ENCODE measurements at places on chromosomes 6 and 20.

DNA sequence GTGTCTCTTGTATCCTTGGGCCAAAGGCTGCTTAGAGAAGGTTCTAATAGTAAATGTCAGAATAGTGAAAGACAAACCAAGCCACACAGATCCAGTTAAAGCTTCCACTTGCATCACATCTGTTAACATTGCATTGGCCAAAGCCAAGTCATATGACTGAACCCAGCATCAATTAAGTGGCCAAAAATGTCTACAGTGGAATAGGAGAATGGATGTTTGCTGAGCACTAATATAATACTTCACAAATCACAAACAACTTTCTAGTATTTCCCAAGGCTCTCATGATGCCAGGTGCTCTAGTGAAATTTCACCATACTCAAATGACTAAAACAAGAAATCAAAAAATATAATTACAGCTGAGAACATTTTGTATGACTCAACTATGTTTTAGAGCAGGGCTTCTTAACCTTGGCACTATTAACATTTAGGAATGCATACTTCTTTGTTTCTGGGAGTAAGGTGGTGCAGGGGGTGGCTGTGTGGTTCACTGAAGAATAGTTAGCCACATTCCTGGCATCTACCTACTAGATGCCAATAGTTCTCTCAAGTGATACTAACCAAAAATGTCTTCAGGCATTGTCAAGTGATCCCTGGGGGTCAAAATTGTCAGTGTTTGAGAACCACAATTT, 148.0 kb upstream of the SPTLC3 start:
- no peak for DNase-seq

- no peak for DNase-seq
Observed at GRCh38 chr6:105680131-105680530, 277.2 kb upstream of the PREP start.

- DNase-seq: no peak
Observed at GRCh38 chr20:10559266-10559665, 114.5 kb downstream of the JAG1 start.

GRCh38 chr6:34556031-34556471, at the start of gene SPDEF:
Gene SPDEF, minus strand, starts transcription at chr6:34556329. Its CDS starts 11,874 bp downstream, at chr6:34544455.
- no peak for DNase-seq

DNA sequence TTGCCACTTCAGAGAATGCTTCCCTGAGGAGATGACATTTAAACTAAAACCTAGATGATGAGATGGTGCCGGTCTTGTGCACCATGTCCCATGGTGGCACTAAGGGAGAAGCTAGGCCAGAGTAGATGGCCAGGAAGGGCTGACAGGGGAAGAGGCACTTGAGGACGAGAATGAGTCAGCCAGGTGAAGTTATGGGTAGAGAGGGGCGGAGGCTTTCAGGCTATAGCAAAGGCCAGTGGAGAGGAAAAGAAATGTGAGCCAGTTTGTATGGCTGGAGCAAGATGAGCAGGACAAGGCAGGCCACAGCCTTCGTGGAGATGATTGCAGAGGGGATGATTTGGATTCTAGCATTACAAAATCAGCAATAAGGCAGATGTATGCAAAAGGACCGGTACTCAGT, 44.7 kb upstream of the ADGRF4 start:
- no peak for DNase-seq

GRCh38 chr6:159908535-159908934, 17.7 kb downstream of the MAS1 start:
- DNase-seq: no peak

DNA sequence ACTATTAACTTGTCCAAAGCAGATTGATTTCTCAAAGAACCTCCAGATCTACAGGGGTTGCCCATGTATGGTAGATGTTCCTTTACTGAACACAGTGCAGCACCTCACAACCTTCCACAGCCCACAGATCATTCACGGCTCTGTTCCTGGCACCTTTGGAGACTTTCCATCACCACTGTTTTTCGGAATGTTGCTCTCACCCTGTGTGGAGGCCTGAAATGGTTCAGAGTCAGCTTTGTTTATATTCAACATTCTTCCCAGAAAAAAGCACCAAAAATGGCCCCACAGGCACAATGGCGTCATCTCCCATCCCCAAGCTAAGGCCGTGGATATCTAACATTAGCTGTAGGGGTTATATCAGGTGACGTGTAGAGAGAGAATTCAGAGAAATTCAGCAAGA, 74.7 kb downstream of the DHX35 start:
- DNase-seq: no peak

- no peak for DNase-seq
Observed at GRCh38 chr20:62812181-62812906, 4.5 kb upstream of the COL9A3 start.

DNA sequence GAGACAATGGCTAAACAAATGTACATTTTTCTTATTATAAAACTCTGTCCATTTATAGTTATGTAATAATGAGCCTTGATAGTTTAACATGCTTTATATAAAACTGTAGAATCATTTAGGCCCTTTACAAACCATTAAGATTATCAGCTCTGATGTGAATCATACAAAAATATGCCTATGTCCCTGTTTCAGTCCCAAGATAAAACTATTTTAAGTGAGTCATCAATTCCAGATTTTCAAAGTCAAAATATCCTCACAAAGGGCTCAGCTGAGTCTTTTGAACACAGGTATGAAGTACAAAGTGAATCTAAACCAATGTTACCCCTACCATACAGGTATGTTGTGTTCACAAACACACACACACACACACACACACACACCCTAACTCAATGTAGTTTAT, 88.0 kb downstream of the PTPRK start:
- DNase-seq: no peak

DNA sequence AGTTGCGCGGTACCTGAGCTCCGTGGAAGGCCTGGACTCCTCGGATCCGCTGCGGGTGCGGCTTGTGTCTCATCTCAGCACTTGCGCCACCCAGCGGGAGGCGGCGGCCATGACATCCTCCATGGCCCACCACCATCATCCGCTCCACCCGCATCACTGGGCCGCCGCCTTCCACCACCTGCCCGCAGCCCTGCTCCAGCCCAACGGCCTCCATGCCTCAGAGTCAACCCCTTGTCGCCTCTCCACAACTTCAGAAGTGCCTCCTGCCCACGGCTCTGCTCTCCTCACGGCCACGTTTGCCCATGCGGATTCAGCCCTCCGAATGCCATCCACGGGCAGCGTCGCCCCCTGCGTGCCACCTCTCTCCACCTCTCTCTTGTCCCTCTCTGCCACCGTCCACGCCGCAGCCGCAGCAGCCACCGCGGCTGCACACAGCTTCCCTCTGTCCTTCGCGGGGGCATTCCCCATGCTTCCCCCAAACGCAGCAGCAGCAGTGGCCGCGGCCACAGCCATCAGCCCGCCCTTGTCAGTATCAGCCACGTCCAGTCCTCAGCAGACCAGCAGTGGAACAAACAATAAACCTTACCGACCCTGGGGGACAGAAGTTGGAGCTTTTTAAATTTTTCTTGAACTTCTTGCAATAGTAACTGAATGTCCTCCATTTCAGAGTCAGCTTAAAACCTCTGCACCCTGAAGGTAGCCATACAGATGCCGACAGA, 9.9 kb downstream of the HEY2 start:
- no peak for DNase-seq

- DNase-seq: no peak
Observed at GRCh38 chr6:133474516-133474915, 233.4 kb downstream of the EYA4 start.

DNA sequence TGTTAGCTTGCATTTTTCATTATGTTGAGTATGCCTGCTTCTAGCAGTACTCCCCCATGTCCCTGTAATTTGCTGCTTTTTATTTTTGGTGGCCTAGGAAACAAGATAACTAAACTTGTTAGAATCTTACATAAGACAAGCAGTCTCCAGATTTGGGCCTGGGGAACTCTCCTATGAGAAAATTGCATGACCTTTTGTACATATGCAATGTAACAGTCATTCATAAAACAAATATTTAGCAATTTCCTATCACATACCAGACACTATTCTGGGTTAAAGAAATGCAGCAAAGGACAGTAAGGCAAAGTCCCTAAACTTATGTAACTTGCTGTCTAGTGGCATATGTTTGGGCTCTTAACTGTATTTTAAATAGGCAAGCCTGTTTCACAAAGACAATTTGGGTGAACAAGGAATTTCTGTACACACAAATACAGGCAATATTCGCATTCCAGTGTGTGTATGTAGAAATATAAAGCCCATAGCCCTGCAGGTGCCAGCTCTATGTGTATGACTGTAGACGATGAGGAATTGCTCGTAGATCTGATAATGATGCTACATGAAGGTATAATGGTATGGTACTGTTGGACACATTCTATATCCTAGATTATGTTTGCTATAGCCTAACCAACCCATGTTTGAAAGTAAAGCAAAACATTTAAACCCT, 305.2 kb upstream of the CITED2 start:
- no peak for DNase-seq

GRCh38 chr20:6705106-6705766, 62.2 kb upstream of the BMP2 start:
- DNase-seq: no peak

- DNase-seq: no peak
Observed at GRCh38 chr6:17863901-17864754, 123.3 kb downstream of the KIF13A start.

DNA sequence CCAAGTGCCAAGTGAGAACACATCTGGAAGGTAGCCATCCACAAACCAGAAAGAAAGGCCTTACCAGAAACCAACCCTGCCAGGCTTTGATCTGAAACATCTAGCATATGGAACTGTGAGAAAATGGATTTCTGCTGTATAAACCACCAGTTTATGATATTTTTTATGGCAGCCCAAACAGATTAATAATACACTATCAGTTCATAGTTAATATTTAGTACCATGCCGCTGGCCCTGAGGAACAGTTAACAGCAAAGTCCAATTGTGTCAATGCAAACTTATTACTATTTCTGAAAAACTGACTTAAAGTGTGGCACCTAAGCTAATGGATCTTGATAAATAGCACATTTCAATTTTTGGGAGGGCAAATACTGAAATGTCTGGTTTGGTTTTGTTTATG, 35.4 kb upstream of the PRSS35 start:
- DNase-seq: no peak

GRCh38 chr6:34342247-34342646, 50.2 kb downstream of the NUDT3 start:
- DNase-seq: no peak

DNA sequence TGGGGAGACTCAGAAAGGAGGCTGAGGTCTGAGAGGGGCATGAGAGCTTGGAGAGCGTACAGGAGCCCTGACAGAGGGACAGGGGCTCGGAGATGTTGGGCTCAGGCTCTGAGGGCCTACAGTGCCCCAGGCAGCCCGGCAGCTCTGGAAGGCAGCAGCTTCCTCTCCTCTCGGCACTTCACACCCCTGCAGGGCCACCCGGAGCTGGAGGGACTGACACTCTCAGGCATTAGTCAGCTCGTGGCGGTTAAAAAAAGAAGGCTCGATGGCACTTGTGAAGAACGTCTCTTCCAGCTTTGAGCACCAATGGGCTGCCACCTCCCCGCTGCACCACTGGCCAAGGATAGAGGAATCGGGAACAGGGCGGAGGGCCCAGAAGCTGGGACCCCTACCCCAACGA, 62.6 kb upstream of the SIRPA start:
- DNase-seq: no peak

DNA sequence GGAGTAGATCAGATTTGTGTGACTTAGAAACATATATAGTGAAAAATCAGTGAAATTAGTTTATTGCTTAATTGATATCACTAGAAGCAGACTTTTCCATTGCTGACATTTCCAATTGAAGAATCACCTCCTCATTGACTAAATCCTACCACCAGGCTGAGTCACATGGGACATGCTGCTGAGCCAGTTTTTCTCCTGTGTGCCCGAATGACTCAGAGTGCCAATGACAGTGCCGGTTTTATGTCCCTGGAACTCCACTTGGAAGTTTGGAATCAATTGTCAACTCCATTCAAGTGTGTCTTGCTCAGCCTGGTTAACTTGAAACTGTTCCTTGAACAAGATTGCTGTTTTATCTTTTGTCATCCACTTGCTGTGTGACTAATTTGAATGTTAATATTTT, 316.1 kb upstream of the PRDM1 start:
- DNase-seq: no peak

GRCh38 chr6:37059344-37060194, 54.1 kb downstream of the FGD2 start:
- DNase-seq: no peak

DNA sequence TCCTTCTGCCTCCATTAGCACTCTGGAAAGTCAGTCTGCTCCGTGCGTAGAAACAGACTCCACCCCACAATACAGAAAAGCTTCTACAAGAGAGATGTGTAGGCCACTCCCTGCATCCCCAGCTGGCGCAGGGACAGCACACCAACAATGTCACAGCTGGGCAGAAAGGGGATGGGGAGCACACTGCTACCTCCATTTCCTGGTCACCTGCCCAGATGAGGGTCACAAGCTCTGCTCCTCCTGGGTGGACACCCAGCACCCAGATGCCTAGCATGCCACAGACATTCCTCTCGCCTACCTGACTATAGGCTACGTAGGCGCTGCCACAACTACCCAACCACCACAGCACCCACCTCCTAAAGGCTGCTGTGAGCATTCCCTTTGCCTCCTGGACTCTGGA, 12.2 kb downstream of the BEND3 start:
- DNase-seq: no peak

GRCh38 chr20:48861444-48861843, 33.6 kb upstream of the PREX1 start:
- no peak for DNase-seq

DNA sequence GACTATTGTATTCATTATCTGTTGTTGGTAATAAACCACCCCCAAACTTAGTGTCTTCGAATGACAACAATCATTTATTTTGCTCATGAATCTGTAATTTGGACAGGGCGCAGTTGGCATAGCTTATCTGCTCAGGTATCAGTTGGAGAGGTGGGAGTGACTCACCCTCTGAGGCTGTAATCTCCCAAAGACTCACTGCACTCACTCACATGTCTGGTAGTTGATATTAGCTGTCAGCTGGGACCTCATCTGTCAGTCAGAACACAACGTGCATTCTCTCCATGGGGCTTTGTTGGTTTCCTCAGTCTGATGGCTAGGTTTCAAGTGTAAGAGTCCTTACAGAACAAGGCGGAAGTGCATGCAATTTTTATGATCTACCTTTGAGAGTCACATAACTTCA, 219.0 kb upstream of the PRND start:
- no peak for DNase-seq

- no peak for DNase-seq
Observed at GRCh38 chr20:56780266-56780665, 151.2 kb downstream of the TFAP2C start.

Data from cortex of kidney (tissue), 1 donor.